ENCODE measurements at places on chromosomes 3 and 15.

- peak; percentile 35 for DNase-seq
Measured at GRCh38 chr3:56975567-56975966, 84.9 kb upstream of the SPATA12 start.

- DNase-seq = peak; percentile 23
Measured at GRCh38 chr3:4979428-4980228, at the start of gene BHLHE40. Gene BHLHE40, plus strand, starts transcription at chr3:4979437. Its CDS starts 282 bp downstream, at chr3:4979719.

DNA sequence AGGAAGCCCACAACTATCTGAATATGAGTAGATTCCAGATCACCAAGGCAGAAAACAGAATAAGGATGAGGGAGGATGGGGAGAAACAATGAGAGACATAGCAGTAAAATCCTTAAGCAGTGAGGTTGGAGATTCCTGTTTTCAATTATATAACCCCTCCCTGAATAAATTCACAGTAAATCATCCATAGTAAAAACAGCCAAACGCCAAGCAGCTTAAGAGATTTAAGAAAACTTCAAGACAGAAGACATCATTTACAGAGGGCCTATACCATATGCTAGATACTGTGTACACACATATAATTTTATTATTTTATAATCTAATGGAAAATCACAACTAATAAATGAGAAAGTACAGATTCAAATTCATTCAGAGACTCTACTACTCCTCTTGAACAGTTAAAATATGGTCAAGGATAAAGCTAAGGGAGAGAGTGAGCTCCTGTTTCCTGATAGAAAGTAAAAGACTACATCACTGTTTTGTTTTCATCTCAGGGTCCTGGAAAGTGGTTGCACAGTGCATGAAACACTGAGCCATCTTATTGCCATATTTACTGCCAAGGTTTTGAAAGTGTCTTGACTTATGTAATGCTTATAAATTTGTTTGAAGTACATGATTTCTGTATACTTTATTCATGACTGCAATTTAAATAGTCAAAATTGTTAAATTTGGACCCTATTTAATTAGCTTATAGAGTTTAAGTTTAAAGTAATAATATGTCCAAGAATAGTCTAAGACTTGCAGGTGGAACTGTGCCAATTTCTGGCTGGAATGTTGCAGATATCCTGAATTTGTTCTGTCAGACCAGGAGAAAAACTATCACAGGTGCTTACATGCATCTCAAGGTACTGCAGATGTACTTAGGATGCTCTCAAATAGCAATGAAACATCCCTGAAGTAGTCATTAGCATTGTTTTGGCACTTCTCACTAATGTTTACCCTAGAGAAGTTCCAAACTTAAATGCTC lies 141.4 kb downstream of the TBL1XR1 start:
- DNase-seq = peak; percentile 69

GRCh38 chr3:38348903-38349302 lies 2.3 kb downstream of the XYLB start:
- peak; percentile 52 for DNase-seq

GRCh38 chr3:72154391-72155335 lies 369.7 kb upstream of the PROK2 start:
- peak; percentile 49 for DNase-seq

DNA sequence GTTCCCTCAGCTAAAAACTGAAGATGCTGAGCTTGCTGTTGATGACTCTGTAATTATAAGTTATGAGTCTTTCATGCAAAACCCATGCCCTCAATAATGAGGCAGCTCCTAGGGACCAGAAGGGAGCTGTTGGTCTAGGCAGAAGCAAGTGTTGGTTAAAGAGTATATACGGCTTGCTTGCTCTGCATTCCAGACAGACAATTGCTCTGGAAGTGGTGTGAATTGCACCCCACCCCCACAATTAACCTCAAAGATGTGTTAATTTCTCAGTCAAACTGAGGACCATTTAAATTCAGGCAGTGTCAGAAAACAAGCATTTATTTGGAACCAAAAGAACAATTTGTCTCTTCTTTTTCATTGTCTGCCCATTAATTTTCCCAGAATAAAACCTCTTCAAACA lies 163.5 kb upstream of the EOMES start:
- no peak for DNase-seq

GRCh38 chr3:8709287-8709686 lies 24.3 kb upstream of the CAV3 start:
- no peak for DNase-seq

- DNase-seq = no peak
Measured at GRCh38 chr15:92891533-92892200, 8.5 kb upstream of the CHD2 start.

GRCh38 chr15:93330912-93331544 lies 242.0 kb upstream of the RGMA start:
- no peak for DNase-seq

DNA sequence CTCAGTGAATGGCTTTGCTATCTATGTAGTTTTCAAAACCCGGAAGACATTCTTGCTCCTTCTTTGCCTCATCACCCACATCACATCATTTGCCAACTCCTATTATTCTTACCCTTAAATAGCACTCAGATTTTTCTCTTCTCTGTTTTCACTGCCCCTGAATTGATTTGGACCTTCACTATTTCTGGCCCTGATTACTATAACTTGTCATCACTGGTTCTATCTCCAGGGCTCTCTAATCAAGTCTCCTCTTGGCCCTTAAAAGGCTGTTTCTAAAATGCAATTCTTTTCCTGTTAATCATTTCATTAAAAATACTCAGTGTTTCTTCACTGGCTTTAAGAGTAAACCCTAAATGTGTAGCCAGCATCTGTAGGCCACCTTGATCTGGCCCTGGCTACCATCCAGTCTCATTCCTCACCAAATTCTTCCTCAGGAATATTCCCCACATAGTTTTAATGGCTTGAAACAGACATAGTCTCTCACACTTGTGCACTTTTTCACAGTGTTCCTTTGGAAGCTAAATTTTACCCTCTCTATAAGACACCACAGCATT lies 437.1 kb upstream of the CBLB start:
- DNase-seq = peak; percentile 70

GRCh38 chr15:58015565-58015964 lies 49.9 kb downstream of the ALDH1A2 start:
- DNase-seq = peak; percentile 3

GRCh38 chr3:163605915-163606314 lies 1472.4 kb downstream of the SI start:
- DNase-seq = no peak

DNA sequence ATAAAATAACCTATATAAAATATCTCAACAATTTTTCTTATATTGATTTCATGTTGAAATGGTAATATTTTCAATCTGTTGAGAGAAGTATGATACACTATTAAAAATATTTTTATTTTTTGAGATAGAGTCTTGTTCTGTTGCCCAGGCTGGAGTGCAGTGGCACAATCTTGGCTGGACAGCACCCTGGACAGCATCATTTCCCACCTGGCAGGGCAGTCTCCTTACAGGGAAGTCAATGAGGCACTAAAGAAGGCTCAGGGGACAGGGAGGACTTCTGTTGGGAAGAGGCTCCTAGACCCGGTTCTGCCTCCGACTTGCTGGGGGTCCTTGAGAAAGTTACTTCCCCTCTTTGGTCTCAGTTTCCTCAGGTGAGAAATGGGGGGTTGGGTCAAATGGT lies 9.4 kb downstream of the GOLGA6L2 start:
- no peak for DNase-seq

- DNase-seq = peak; percentile 86
Measured at GRCh38 chr3:74613060-74613459, 1.4 kb downstream of the CNTN3 start.

GRCh38 chr15:69508659-69509058 lies 56.0 kb downstream of the RPLP1 start:
- DNase-seq = no peak
